ENCODE measurements at places on chromosomes 1 and 21.

DNA sequence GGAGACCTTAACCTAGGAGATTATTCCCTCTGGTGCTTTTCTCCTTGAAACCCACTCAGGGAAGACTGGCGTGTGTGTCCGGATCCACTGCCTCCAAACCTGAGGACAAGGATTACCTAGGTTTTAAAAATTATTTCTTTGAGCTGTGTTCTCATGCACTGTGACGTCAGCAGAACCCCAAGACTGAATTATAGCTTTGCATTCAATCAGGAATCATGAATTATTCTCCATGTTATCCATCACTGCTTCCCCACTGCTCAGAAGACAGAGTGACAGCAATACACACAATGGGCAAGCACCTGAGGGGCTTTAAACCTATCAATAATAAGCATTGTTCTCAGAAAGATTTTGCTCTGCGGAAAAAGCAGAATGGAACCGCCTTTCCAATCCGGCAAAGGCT lies 253.2 kb upstream of the FOXD3 start:
- DNase-seq = no peak

DNA sequence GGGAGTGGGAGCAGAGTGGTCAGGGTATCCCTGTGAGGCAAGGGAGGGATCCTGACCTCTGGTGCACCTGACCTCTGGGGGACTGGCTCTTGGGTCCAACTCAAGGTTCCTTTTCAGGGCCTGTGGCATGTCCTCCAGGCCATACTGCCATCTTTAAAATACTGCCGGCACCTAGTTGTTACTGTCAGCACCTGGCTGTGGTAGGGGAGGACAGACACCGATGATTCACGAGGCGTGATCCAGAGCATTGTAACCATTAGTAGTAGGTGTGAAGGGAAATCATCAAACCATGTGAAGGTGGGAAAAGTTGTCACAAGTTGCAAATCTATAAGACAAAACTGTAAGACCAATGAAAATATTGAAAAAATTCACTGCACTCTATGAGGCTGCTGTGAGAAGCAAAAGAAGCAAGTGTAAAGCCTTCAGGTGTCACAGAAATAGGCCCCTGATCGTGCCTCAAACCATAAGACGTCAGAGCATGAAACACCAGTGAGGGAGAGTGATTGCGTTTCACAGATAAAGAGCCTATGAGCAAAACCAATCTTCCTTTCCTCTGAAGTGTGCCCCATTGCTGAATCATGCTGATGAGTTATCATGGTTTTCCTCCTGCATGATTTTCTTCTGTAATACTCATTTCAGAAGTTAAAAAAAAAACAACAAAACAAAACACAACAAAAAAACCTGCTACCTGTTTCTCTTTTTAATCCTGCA lies 55.3 kb downstream of the CDC7 start:
- peak; percentile 77 for DNase-seq

DNA sequence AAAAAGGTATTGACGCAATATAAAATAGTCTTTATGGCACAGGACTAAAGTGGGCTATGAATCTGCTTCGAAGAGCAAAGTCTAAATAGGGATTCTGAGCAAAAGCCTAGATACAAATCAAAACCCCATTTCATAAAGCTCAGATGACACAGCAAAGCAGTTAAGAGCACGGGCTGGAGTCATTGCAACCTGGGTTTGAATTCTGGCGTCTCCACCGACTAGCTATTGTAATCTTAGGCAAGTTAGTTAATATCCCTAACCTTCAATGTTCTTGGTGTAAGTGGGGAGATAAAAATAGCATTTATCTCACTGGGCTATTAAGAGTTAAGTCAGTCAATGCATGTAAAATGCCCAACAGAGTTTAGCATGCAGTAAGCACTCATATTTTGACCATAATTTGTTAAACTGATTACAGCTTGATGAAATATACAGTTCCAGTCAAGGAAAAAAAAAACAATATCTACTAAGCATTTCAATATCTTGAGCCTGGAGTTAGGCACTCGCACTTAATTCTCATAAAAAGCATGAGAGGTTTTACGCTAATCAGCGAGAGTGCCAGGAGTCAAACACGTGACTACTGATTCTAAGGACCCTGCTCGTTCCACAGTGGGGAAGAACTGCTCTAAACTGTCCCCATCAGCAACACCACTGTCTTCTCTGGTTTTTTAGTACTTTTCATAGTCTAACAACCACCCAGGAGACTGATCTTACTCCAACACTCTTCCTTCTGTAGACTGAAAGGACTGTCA lies 75.5 kb downstream of the JAK1 start:
- no peak for DNase-seq

GRCh38 chr1:3907031-3907534 lies 7.0 kb upstream of the C1orf174 start:
- peak; percentile 50 for DNase-seq

DNA sequence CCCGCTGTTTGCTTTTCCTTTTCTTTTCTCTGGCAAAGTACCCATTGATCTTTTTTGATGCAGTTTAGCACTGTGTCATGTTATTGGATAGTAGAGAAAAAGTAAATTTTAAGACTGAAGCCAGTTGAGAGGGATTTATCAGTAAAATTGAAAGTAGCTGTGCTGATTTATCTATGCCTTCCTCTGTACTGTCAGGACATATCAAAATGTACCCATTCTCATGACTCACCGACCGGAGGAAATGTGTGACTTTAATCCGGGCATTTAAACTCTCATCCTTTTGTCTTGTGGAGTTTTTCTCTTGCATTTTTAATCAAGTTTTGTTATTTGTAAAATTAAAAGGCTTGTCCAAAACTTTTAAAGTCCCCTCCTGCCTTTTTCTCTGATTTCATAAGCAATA lies 276.6 kb upstream of the FMN2 start:
- no peak for DNase-seq

- DNase-seq = no peak
Observed at GRCh38 chr1:188906921-188907641, 1570.6 kb downstream of the BRINP3 start.

DNA sequence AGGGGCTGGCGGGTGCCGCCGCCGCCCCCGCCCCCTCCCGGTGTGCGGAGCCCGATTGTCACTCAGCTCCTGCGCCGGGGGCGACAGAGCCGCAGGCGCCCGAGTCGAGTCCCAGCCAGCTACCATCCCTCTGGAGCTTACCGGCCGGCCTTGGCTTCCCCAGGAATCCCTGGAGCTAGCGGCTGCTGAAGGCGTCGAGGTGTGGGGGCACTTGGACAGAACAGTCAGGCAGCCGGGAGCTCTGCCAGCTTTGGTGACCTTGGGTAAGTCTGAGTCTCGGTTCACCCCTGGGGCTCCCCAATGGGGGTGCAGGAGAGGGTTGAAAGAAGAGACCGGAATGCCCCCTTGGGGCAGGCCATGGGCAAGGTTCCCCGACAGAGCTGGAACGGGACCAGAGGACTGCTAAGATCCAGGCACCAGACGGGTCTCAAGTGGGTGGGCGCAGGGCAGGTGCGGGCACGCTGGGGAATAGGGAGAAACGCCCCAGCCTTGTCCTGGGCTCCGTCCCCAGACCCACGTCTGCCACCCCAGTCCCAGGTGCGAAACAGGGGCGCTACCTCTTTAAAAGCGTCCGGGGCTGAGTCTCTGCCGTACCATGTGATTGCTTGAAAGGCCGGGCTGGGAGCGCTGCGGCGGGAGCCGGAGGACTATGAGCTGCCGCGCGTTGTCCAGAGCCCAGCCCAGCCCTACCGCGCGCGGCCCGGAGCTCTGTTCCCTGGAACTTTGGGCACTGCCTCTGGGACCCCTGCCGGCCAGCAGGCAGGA lies at the start of gene ADORA1:
Gene ADORA1, plus strand, starts transcription at position 61 of the 765 bp plus-strand sequence. CDS start 1,116 bp downstream, outside the sequence.
- DNase-seq = no peak

- DNase-seq = no peak
Observed at GRCh38 chr21:29534448-29534847, 235.7 kb downstream of the BACH1 start.

- no peak for DNase-seq
Observed at GRCh38 chr1:191869790-191870312, 288.4 kb upstream of the RGS18 start.

DNA sequence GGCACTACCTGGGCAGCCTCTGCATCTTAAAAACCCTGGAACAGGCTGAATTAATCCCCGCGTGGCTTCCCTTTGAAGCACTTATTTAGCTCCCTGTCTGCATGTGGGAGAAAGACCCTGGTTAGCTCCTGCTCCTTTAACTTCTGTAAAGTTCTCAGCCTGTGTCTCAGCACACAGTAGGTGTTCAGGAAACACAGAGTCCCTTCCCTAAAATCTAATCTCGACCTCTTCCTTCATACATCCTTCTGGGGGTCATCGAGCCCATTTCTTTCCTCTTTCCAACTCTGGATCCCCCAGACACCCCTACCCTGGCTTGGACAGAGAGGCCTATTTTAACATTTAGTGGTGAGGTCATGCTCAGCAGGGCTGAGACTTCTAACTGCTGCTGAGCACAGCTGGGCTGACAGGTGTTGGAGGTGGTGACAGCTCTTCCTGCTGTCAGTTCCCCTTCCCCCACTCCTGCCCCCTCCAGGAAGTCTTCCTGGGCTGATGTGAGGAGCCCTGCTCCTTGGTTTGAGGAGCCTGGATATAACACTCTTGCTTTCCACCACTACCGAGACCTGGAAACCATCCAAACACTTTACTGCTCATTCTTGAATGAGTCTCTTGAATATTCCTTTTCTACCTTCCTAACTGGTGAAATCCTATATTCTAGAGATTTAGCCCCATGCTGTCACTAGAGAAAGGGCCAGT lies 5.3 kb downstream of the E2F2 start:
- DNase-seq = peak; percentile 69

DNA sequence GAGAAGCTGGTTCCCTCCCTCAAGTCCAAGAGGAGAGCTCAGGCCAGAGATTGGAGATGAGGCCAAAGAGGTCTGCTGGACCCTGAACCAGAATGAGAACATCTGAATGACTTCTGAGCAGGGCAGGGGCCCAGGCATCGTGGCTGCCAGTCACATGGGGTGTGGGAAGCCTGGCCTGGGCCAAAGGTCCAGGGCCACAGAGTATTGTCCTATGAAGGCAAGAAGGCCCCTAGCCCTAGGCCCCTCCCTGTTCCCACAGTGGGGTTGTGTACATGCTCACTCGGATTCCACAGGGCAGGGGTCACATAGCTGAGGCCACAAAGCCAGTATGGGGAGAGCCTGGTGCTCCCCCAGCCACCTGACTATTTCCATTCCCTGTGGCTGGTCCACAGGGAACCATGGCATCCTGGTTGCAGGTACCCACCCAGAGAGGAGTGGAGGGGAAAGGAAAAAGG lies 18.5 kb upstream of the SLC1A7 start:
- no peak for DNase-seq

DNA sequence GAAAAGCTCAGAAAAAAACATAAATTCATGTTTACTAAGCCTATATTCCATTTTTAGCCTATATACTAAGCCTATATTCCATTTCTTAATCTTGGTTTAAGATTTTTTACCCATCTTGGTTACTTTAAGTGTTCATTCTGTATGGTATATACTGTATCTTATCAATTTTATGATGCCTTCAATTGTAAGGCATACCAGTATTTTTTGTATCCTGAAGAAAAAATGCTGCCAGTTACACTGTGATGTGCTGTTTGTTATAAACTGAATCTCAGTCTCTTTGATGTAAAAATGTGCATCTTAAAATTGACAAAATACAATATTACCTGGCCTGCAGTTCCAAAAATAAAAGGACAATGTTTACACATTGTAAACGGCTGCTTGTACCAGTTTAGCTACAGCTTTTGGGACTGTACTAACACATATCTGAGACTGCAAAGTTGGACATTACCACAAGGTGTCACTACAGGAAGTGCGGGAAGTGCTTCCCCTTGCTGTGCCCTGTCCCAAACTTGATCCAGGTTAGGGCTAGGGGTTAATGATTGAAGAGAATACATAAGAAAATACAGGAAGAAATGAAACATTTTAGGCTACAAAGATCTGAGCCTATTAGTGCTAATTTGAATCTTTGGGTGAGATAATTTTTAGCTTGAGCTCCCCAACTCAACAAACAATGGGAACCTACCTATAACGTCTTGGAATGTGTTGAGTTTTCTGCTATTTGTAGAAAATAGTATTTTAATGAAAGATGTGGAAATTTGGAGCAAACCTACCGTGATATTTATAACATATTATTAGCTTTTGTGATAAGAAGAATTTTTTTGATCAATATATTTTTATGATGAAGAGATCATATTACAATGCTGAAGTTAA lies 108.9 kb downstream of the LBR start:
- peak; percentile 33 for DNase-seq

DNA sequence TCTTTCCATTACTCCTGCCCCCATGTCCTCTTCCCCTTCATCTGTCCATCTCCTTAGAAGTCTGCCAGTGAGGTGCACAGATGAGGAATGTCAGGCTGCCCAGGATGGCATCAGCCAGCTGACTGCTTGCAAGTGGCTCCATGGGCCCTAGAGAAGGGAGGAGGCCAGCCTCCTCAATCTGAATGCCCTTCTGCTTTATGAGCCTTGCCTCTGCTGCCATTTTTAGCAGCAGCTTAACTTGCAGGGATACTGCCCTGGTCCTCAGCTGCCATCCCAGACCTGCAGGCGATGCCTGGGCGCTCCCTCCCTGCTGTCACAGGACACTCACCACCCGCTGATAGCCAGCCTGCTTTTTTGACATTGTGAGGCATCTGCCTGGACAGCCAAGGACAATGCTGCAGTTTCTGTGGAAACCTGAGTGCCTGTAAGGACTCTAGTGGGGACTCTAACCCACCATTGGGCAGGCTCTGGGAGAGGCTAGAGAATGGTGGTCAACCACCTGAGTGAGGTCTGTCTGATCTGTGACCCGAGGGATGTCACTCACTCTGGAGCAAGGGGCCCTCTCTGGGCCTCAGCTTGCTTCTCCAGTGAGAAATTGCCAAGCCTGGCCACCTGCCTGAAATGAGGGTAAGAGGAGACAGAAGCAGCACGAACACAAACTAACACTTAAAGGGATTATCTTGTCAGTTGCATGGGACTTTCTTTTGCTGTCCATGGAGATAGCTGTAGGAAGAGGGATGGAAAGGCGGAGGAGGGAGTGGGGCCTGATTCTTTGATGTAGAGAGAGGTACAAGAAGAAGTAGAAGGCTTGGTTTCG lies 185.0 kb downstream of the MIS18A start:
- no peak for DNase-seq

DNA sequence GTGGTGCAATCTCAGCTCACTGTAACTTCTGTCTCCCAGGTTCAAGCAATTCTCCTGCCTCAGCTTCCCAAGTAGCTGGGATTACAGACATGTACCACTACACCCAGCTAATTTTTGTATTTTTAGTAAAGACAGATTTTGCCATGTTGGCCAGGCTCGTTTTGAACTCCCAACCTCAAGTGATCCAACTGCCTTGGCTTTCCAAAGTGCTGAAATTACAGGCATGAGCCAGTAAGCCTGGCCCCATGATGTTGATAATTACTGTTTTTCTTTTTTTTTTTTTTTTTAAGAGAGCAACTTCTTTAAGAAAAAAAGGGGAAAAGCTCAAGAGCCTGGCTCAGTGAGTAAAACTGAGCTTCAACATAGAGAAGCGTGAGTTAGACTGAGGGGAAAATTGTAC lies 9.6 kb upstream of the SOAT1 start:
- DNase-seq = no peak

All from common myeloid progenitor, CD34-positive (primary cell).